Retinal pigment epithelial cell (primary cell): ENCODE measurements at places on chromosomes 7 and 10.

DNA sequence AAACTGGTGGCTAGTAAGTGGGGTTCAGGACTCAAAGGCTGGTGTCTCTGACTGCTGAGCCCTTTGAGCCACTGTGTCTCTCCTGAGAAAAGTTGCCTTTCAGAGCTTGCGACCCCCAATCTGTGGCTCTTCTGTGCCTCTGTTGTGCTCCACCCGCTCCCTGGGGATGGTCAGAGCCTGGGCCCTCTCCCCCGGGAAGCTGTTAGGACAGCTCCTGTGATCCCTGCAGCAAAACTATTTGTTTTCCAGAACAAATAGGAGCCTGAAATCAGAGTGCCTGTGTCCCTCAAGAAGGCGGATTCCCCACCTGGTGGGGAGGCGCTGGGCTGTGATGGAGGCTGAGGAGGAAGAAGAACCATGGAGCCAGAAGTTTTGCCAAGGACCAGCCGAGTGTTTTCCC is 56.4 kb upstream of the MXI1 start:
- no peak for DNase-seq

DNA sequence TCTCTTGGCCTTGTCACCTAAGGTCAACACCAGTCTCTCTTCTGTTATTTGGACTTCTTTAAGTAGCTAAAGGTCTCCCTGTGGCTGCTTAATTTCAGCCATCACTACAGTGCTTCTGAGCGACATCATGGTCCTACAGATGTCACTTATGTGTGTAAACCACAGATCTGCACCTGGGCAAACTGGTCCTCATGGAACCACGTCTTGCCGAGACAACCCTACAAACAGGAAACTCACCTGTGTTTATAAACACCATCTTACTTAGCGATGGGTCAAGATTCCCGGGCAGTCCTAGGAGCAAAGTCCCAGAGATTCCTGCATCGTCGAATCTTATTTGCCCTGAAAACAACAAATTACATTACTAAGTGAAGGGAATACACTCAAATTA is 27.8 kb downstream of the KLF6 start:
- no peak for DNase-seq

DNA sequence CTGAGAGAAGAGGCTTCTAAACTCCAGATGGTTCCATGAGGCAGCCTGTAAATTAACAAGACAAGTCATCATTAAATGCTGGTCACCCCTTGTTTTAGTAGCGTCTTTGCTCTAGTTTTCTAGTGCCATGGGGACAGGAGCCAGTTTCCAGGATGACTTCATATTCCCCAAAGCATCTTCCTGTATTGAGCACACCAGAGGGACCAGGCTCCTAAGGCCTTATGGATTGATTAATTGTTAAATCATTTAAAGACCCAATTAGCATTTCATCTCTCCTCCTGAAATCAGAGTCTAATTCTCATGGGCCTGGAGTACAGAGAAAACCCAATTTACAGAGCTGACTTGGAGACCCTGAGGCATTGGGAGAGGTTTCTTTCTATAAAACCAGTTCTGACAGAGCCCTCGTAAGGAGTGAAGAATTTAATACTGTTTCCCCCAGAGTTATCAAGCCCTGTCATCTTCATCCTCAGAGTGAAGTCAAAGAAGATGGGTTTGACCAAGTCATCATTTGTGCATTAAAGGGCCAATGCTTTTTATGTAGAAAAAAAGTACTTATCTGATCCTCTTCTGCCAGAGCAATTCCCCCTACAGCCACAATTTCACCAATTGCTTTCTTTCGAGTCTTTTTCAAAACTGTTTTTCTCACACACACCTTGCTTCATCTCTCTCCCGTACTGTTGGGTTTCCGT is 678.7 kb downstream of the SDK1 start:
- DNase-seq = no peak

DNA sequence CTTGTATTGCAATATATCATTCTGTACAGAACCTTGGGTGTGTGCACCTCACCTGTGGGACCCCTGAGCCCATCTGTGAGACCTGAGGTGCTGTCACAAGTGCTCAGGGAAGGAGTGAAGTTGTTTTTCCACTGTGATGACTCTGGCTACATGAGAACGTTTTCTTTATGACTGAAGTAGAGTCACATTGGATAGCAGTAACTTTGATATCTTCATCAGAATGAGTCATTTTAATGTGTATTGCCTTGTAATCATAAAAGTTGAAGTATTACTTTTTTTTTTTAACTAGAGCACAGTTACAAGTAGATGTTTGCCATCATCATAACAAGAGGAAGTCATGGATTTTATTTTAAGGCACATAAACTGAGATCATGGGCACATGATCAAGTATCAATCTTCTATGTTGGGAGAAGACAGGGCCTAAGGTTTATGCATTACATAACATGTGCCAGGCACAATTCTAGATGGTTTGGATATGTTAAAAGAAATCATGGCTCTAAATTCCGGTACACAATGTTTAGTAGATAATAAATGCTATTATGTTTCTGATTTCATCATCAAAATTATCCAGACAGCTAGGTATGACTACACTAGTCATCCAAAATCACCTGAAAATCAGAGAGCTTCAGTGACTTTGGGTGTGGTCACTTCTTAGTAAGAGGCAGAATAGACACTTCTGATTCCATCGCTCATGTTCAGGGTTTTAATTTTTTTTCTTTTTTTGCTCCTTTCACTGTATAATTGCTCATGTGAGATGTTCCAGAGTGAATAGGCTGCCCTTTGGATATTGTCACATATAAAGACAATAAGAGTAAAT is 82.7 kb upstream of the KLF6 start:
- DNase-seq = no peak

DNA sequence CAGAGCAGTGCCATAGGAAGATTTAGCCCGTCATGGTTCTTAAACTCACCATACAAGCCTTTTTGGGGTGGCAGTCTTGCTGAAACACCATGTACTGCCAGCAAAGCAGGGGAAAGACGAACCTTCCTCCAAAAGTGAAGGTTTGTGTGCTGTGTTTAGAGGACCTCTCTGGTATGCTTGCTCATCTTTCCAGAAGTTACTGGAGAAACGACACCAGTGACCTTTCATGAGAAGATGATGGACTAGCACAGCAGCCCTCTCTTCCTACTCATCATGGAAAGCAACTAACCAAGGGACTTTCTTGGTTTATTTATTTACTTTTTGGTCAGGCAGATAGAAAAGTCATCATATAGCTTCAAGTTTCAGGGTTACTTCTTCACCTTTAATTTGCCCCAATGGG is 247.4 kb downstream of the PTEN start:
- DNase-seq = no peak

GRCh38 chr7:8176370-8177081 is 85.4 kb downstream of the ICA1 start:
- DNase-seq = no peak

DNA sequence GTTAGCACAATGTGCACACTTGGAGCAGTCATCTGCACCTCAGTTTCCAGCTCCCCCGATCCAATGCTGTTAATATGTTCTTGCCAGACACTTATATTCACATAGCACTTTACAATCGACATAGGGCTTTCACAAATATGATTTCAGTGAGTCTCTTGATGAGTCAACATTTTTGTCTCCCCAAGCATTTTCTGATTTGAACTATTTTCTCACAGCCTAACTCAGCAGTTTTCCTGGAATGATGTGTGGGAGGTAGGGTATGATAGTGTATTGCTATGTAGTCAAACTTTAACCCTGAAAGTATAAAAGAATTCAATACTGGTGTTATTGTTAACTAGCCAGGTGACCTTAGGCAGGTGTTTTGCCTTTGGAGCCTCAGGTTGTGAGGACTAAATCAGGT is 82.5 kb upstream of the LRGUK start:
- no peak for DNase-seq

DNA sequence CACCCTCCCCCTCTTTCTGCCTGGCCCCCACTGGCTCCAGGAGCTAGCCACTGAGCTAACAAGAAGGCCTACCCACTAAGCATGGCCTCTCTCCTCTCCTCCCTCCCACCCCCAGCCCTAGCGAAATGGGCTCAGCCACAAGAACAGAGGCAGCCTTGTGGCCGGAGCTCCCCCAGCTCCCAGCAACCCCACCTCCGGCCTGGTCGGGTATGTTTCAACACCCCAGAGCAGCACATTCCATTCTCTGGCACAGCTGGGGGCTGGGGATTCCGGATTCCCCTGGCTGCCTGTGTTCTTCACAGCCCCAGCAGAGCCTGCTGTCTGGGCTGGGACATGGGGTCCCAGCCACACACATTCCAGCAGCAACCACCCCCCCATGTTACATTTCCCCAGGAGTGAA is 9.0 kb downstream of the SFRP5 start:
- peak; percentile 92 for DNase-seq

DNA sequence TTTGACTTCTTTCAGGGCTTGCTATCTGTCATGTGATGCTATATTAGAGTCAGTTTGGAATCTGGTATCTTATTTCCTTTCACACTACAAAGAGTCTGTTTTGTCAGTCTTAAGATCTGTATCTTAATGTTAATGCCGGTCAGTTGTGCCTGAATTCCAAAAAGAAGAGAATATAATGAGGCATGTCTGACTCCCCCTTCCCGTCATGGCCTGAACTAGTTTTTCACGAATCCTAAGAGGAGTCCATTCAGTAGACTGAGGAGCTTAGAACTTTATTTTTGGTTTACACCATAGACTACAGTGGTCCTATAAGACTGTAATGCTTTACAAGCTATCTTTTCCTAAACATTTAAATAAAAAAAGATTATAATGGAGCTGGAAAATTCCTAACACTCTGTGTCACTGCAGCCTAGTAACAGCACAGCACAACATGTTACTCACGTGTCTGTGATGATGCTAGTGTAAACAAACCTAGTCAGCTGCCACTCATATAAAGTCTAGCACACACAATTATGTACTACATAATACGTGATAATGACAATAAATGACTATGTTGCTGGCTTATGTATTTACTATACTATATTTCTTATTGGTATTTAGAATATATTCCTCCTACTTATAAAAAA is 50.6 kb downstream of the VPS41 start:
- peak; percentile 64 for DNase-seq

- no peak for DNase-seq
Observed at GRCh38 chr7:26729150-26729775, 135.1 kb downstream of the SKAP2 start.

DNA sequence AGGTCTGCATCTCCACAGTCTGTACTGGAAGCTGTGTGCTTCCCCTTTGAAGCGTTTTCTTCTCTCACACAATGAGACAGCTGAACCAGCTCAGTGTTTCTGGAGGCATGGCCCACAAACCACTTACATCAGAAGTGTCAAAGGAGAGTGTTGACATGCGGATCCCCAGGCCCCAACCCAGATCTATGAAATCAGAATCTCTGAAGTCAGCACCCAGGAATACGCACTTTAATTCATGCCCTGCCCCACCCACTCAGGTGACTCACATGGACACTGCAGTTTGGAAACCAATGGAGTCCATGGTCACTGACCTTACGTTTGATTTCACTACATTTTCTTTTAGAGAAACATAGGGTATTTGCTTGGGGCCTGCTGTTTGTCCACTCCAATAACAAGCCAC is 19.0 kb downstream of the TLL2 start:
- DNase-seq = no peak

DNA sequence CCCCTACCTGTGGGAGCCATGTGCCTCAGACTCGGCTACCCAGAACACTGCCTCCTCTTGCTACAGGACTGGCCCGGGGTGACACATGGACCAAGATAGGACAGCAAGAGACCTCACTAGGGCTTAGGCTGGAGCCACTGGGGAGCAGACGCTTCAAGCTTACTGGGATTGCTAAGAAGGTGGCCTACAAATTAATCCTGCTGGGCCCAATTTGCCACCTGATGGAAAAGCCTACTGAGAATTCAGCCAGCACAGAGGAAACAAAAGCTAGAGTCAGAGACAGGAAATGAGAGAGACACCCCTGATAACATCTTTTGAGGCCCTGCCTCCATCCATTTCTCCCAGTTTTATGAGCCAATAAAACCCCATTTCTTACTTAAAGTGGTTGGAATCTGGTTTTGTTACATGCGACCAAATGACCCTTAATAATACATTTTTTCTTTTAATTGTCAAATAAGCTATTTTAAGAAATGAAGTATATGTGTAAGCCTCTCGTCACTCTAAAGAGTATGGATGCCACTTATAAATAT is 282.1 kb downstream of the CXCL12 start:
- DNase-seq = no peak
